EH (cell line): ENCODE measurements at places on chromosomes 2 and 18.

DNA sequence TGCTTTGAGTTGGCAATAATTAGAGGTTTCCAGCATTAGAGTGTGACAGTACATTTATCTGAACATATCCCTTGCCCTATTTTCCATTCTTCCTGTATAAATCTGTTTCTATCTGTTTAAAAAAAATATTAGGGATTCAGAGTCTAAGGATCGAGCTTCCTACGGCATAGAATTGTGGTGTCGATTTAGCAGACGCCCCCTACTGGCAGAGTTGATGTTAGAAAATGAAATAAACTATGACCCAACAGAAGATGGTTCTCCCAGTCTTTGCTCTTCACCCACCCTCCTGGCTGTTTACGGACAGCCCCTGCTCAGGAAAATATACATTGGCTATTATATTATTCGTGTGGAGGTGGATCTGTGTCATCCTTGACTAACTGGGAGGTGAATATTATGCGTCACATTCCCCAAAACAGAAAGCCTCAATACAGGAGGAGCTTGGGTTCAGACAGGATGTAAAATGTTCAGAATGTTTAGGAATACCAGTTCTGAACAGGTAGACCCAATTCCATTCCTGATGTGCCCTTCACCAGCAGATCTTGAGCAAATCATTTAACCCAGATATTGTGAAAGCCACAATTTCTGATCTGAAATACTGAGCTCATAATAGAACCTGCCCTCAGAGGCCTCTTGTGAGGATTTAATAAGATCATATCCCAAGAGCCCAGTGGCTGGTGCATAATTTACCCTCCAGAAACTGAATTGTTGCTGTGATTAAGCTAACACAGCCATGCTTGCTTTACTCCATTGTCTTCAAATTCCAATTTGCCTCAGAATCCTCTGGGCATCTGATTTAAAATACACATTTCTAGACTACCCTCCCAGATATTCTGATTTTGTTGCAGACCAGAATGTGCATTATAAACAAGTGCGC is 10.8 kb upstream of the ERMN start:
- peak; percentile 57 for DNase-seq

DNA sequence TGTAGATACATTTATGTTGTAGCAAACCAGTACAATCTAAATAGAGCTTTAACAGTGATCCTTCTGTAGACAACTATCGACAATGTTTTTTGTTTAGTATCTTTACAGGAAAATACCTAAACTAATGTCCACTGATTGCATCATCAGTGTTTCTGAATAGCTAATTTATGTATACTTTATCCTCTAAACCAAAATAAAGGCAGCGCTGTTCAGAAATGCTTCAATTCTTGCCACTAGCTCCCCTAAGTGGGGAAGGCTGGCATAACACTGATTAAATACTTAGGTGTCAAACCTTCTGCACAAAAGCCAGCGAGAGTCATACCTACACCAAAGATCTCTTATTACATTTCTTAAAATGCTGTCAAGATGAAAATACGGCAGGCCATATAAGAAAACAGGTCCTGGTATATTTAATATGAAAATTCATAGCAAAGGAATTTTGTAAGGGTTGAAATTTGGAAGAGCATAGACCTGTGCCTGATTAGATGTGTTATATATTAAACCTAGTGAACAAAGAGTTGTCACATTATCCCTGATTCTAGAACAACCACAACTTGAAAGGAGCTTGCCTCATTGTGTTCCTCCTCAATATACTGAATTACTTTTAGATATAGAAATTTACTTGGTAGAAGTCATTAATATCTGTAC is 1693.4 kb upstream of the SLC39A10 start:
- no peak for DNase-seq

GRCh38 chr2:95007822-95008221 is 17.7 kb upstream of the MAL start:
- DNase-seq = no peak

GRCh38 chr18:10239991-10240634 is 214.3 kb upstream of the APCDD1 start:
- DNase-seq = peak; percentile 58

DNA sequence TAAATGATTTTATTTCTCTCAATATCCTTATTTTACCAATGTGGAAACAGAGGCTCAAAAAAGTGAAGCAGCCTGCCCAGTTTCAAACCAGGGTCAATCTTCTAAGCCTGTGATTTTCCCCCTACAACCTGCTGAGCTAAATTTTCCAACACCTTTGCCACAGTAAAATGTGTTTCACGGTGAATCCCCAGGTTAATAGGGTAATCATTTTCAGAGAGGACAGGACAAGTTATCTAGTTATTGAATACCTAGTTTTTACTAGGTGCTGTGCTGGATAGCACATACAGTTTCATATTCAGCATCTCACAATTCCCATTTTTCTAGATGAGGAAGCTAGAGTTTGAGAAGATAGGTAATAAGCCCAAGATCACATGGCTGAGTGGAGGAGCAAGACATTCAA is 236.6 kb downstream of the PTH2R start:
- DNase-seq = no peak

DNA sequence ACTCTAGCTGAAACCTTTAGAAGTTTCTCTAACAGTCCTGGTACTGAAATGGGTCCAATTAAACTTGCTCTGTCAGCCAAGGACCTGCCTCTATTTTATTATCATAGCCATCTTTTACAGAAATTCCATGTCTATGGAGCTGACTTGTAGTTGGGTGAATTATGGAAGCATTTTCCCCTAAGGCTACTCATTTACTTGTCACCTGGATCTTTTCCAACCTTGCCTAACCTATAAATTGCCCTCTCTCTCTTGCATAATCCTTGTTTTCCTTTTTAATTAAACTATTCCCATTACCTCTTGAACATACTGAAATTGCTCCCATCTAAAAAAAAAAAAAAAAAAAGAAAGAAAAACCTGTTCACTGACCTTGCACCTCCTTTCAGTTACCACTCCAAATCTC is 74.6 kb upstream of the DOK6 start:
- no peak for DNase-seq

DNA sequence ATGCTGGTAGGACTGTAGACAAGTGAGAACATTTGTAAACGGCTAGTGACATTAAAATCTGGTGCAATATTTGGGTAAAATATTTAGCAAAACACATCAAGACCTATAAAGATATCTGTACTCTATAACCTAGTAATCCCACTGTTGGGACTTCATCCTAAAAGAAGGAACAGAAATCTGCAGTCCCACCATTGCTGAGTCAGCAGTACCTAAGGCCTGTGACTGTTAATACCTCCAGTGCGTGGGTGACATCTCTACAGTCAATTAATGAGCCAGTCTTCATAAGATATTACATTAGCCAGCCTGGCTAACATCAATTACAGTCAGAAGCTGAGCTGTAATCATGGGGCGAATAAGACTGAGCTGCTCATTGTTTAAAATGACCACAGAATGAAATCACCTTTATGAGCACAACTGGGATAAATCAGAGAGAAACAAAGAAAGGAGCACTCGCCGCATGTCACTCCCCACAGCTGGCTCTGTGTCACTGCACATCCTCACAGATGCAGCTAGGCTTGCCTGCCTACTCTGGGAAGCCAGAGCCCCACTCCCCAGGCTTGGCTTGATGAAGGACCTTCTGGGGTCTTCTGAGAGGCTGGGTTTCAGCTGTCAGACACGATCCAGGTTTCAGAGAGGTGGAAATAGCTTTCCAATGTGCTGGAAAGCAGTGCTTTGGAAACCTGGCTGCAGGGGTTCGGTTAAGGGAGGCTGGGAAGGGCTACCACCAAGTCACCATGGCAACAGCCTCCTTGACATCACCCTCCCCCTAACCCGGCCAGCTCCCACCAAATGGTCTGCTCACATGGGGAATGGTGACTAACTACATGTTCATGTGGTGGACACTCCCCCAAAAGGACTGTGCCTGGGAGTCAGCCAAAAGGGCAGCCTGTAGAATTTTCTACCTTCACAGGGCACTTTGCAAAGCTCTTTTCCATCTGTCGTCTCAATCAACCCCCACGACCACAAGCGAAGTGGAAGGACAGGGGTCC is 145.0 kb downstream of the ZBTB7C start:
- peak; percentile 5 for DNase-seq

DNA sequence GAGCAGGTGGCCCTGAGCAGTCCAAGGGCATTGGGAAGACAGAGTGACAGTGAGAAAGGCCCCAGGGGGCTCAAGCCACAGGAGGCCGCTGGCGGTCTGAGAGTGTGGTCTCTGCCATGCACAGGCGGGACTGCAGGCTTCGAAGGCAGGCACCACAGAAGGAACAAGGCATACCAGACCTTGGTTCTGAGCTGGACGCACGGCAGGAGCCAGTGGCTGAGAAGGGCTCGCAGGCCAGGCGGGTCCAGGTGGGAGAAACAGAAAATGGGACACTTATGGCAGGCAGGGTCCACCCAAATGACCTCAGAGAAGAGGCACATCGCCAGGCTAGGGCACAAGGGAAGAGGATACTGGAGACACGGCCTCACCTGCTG is 14.9 kb downstream of the HJURP start:
- DNase-seq = no peak

GRCh38 chr18:10432781-10433180 is 21.7 kb upstream of the APCDD1 start:
- no peak for DNase-seq

DNA sequence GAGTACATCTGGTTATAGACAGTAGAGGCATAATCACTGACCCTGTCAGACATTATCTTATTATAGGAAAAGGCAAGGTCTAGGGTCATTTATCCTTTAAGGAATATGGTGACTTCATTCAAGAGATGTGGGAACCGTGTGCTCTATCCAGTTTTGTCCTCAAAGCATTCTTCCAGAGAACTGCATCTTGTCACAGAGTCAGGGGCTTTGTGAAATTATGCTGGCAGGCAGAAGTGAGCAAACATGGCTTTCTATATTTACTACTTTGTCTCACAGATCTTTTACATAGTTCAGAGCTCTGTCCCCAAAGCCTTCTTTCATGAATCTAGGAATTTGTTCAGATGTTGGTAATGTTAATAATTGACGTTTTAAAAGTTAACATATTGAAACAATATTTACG is 177.4 kb downstream of the ASXL3 start:
- no peak for DNase-seq

DNA sequence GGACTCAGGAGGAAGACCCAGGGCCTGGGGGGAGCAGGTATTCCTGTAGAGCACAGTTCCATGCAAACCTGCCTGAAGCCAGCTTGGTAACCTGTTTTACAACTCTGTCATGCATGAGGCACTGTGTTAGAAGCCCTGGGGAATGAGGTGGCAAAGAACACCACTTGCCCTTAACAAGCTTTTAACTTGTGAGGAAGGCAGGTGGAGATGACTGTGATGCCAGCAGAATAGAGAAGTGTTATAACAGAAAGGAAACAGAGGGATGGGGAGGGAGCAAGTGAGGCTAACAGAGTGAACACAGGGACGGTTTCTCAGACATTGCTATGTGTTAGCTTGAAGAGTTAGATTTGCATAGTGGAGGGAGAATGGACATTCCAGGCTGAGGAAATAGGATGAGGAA is 11.5 kb upstream of the IL1A start:
- no peak for DNase-seq

GRCh38 chr18:80154293-80154692 is 45.2 kb downstream of the ADNP2 start:
- DNase-seq = peak; percentile 28

- no peak for DNase-seq
These were observed 61.5 kb downstream of the RPRM start for GRCh38 chr2:153417077-153417476.

- peak; percentile 44 for DNase-seq
These were observed at the start of gene TUBA4B for GRCh38 chr2:219252900-219253752. Gene TUBA4B (plus strand): TSS chr2:219253243. CDS start chr2:219253408, 165 bp downstream.

GRCh38 chr2:208573569-208573968 is 167.0 kb downstream of the PTH2R start:
- no peak for DNase-seq

DNA sequence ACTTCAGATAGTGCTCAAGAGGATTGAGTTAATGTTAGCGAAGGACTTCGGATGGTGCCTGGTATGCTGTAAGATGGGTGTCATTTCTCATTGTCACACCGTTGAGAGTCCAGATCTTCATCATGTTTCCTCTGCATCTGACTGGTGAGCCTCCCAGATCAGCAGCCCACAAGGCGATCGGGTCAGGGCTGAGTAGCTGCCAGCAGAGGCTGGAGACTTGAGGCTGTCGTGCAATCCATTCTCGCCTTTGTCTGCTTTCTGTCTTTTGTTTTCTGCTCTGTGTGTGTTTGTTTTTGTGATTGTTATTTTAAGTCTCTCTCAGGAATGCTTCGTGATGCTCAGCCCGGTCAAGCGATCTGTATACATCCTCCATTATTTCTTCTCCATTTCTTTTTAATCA is 95.8 kb downstream of the TGOLN2 start:
- DNase-seq = no peak

- no peak for DNase-seq
These were observed 5.6 kb downstream of the QPCT start for GRCh38 chr2:37350034-37350433.

GRCh38 chr2:206392118-206392517 is 51.2 kb upstream of the ADAM23 start:
- DNase-seq = peak; percentile 58

GRCh38 chr2:101883860-101884259 is 107.9 kb upstream of the IL1R2 start:
- DNase-seq = peak; percentile 70
